ENCODE measurements at places on chromosomes 5 and 9.

- no peak for DNase-seq
Measured at GRCh38 chr5:150600616-150601490, 39.6 kb upstream of the SYNPO start.

- DNase-seq, result no peak
Measured at GRCh38 chr9:106333481-106333880, 529.5 kb upstream of the ZNF462 start.

- DNase-seq, result no peak
Measured at GRCh38 chr9:91118704-91119025, 243.1 kb downstream of the AUH start.

- DNase-seq, result no peak
Measured at GRCh38 chr9:132873403-132873802, 4.7 kb downstream of the AK8 start.

GRCh38 chr5:125293223-125293622 is 546.8 kb upstream of the ZNF608 start:
- DNase-seq, result no peak

- DNase-seq, result no peak
Measured at GRCh38 chr9:89533411-89534095, 35.6 kb upstream of the SEMA4D start.

DNA sequence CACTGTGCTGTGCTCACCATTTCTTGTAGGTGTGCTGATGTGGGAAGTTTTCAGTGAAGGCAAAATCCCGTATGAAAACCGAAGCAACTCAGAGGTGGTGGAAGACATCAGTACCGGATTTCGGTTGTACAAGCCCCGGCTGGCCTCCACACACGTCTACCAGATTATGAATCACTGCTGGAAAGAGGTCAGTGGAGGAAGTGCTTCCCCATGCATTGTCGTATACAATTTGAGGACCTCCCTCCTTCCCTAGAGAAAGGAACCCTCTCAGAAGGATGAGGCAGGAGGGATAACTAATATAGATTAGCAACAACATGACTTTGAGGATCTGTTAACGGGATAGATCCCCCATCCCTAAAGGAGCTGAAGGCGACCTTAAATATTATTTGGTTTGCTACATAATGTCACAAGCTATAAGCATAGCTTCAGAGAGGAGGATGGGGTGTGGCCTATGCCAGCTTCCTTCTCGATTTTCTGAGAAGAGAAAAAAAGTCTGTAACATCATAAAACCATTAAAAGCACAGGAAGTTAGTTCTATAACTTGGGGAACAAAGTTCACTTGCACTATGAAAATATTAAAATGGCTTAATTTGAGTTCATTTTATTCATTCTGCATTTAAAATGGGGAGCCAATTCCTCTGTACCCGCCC is 17.0 kb upstream of the CYFIP2 start:
- DNase-seq, result no peak

DNA sequence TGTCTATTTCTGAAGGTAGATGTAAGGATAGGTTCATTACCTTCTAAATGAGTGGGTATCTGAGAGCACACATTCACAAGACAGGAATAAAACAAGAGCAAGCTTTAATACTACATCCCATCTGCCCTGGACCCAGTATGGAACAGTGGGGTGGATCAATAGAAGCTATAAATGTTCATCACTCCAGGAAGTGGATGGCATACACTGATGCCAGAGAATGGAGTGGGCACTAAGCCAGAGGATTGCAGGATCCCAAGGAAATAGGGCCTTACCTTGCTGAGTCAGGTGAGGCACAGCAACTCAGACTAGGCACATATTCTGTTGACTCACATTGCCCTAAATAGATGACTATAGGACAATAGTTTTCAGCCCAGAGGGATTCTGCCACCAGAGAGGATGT is 21.3 kb upstream of the COX7C start:
- no peak for DNase-seq

GRCh38 chr9:77807281-77807683 is 159.2 kb upstream of the GNA14 start:
- no peak for DNase-seq
